Melanocyte of skin (primary cell): ENCODE measurements at places on chromosomes 3 and 15. TPM values are rescaled to one million over a fixed set of nuclear protein-coding genes. Genes with fewer than 3 reads are reported as not detected.

The SAMD7 gene
- total RNA-seq: not detected in 2 replicates

The RAB6B gene
- 1.4 and 2.5 TPM in 2 replicates for total RNA-seq

The ROPN1B gene
- total RNA-seq: 10.7 and 36.7 TPM in 2 replicates

The GOLGA6A gene
- under 0.01 TPM in 1 of 2 replicates, not detected in the other for total RNA-seq

The ILDR1 gene
- total RNA-seq: not detected in 2 replicates
